Sigmoid colon (tissue), 7 donors: ENCODE measurements at places on chromosomes 3 and 15. TPM values are rescaled to one million over a fixed set of nuclear protein-coding genes. Genes with fewer than 3 reads are reported as not detected.

DNA sequence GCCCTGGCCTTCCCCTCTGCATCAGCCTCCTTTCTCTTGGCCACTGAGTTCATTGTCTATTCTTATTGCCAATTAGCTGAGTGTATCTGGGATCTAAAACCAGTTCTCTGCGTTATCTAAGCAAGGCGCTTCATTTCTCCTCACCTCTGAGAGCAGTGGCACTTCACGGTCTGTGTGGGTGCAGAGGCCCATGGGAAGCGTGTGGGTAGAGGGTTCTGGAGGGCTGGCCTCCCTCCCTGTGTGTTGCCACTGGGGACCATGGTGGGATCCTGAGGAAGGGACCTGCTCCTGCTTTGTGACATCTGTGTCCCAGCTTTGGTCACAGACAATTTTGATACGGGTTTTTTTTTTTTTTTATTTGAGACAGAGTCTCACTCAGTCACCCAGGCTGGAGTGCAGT is 32.7 kb downstream of the EDEM1 start:
- H3K27ac ChIP-seq, result no peak overlapping the region
- no peak overlapping the region for H3K4me3 ChIP-seq
- DNase-seq, result no peak
- H3K27me3 ChIP-seq, result no peaks in the 10 kb centered on the region

DNA sequence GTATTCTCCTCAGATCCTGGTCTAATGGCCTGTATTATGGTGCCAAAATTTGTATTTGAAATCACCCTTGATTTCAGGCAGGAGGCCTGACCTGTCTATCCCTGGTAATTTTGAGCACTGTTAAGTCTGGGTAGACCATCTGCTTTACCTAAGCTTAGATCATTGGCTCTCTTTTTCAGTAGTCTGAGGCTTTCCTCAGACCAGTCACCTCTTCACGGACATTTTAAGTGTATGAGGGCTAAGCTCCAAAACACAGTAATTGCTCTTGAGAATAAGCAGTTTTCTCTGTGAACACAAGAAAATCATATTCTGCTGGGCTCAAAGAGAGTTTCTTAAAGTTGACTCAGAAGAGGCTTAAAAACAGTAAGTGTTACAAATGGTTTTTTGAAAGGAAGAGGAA is 92.0 kb upstream of the SAMMSON start:
- H3K4me3 ChIP-seq, result no peak overlapping the region
- peaks cover 13% of the 10 kb centered on the region for H3K4me1 ChIP-seq
- no peak overlapping the region for H3K27ac ChIP-seq
- DNase-seq, result no peak

DNA sequence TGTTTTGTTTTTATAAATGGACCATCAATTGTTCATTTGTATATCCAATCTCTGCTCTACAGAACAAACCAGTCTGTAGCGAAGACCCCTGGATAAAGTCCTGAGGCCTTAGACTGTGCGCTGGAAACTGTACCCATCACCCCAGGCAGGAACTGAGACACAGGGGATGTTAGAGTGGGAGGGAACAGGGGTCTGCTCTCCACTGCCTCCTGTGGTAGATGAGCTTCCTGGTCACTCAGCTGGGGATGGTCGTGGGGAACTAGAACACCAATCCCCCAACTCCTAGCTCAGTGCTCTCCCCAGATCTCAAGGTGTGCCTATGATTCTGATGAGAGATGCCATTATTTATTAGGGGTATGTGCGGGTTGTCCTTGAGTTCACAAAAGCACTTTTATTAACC is 340.2 kb upstream of the IGF1R start:
- no peak overlapping the region for H3K27ac ChIP-seq
- DNase-seq, result no peak
- no peaks in the 10 kb centered on the region for H3K36me3 ChIP-seq
- no peak overlapping the region for H3K4me3 ChIP-seq
- no peaks in the 10 kb centered on the region for H3K27me3 ChIP-seq

HCLS1 gene
- 34.6 TPM for total RNA-seq

NIPA2 gene
- 34.2 TPM for total RNA-seq

SPRED1 gene
- total RNA-seq, result 15.0 TPM

ARL14 gene
- total RNA-seq, result not detected

MCCC1 gene
- total RNA-seq, result 21.7 TPM
